ENCODE measurements at places on chromosomes 7 and 10.

DNA sequence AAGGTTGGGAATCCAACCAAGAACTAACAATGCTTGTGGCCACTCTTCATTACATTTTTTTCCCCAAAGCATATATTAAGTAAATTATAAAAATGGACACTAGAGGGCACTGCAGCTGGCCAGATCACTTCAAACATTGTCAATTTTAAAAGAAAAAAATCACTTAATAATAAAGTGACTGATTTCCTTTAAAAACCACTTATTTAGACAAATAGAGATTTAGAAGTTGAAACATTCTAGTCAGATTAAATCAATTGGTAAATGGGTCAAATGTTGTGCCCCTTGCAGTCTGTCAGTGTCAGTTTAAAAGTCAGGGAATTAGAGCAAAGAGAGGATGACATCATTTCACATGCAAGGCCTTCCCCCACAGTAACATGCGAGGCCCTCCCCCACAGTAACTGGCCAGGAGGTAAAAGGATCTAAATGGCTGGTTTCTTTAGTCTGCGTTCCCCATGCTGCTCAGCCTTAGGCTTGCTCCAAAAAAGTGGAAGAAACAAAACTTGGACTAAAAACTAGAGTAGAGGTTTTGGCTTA is 177.9 kb downstream of the SKAP2 start:
- DNase-seq, result peak; percentile 21

DNA sequence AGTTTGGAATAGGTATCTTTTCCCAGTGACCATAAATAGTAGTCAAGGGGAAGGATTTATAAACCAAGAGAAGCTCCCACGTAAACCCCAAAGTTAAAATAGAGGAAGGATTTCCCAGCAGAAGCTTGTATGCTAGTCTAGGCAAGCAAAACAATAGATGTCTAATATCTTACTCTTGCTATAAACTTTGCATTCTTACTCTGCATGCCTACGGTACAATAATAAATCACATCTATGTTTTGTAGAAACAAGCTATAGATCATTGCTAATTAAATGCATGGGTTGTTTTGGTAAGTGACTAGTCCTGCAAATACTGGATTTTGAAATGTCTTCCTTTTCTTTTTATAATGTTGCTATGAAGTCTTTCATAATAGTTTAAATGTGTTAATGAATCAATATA is 585.5 kb downstream of the INHBA start:
- DNase-seq, result no peak

- peak; percentile 46 for DNase-seq
Measured at GRCh38 chr7:80183900-80184685, 49.5 kb downstream of the GNAI1 start.

GRCh38 chr7:137804836-137805235 is 41.9 kb downstream of the DGKI start:
- DNase-seq, result no peak

DNA sequence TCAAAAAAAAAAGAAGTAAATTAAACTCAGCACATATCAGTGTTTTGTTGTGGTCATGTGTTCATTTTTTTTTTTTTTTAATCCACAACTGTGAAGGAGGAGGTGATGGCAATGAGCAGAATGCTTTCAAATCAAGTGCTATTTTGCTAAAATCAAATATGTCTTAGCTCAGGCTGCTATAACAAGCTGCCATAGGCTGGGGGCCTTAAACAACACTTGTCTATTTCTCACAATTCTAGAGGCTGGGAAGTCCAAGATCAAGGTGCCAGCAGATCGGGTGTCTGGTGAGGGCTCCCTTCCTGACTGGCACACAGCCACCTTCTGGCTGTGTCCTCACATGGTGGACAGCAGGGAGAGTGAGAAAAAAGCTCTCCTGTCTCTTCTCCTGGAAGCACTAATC is 203.9 kb downstream of the FAM107B start:
- no peak for DNase-seq

GRCh38 chr7:3605222-3605621 is 304.2 kb downstream of the SDK1 start:
- DNase-seq, result no peak

GRCh38 chr10:25907261-25907660 is 26.8 kb upstream of the MYO3A start:
- DNase-seq, result no peak

- DNase-seq, result no peak
Measured at GRCh38 chr7:126979722-126980121, 273.0 kb downstream of the GRM8 start.

DNA sequence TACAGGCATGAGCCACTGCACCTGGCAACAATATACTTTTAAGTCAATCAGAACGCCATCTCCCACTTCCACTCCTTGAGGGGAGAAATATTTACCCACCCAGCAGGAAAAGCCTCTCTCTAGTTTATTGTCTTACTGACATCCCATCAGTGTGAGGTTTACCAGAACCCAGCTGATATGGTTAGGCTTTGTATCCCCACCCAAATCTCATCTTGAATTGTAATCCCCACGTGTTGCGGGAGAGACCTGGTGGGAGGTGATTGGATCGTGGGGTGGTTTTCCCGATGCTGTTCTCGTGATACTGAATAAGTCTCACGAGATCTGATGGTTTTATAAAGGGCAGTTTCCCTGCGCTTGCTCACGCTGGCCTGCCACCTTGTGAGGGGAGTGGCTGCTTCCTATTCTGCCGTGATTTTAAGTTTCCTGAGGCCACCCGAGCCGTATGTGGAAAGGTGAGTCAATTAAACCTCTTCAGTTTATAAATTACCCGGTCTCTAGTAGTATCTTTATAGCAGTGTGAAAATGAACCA is 37.5 kb upstream of the TPK1 start:
- no peak for DNase-seq

GRCh38 chr10:86829472-86829871 is 73.1 kb downstream of the BMPR1A start:
- no peak for DNase-seq

GRCh38 chr7:101993311-101993710 is 175.9 kb downstream of the CUX1 start:
- DNase-seq, result no peak

DNA sequence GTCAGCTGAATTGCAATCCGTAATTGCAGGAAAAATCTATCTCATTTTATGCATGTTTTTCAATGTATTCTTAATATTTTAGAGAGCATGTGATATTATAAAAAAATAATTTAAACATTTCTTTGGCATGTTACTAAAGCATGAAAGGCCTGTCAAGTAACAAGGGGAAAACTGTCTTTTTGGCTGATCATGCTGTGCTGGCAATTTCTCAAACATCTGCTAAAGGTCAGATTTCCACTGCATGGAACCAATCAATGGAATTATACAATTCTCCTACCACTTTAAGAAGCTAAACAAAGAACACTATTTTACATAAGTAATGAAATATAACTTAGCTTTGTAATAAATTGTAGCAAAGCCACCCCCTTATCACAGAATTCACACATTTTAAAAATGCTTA is 49.4 kb downstream of the JMJD1C start:
- DNase-seq, result no peak

GRCh38 chr7:151919595-151919994 is 36.7 kb upstream of the GALNTL5 start:
- DNase-seq, result no peak

- DNase-seq, result no peak
Measured at GRCh38 chr10:19119191-19119590, 70.6 kb downstream of the MALRD1 start.

- DNase-seq, result no peak
Measured at GRCh38 chr7:135659159-135659846, 3.0 kb upstream of the STMP1 start.

- no peak for DNase-seq
Measured at GRCh38 chr7:138433583-138434443, 26.2 kb upstream of the TRIM24 start.

DNA sequence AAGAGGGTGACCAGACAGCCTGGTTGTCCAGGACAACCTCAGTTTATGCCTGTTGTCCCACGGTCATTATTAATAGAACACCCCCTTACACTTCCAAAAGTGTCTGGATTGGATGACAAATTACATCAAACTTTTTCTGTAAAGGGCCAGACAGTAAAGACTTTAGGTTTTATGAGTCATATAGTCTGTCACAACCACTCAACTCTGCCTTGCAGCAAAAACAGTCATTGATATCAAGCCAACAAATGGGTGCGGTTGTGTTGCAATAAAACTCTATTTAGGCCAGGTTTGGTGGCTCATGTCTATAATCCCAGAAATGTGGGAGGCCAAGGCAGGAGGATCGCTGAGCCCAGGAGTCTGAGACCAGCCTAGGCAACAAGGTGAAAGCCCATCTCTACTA is 66.7 kb upstream of the ATP6V0A4 start:
- DNase-seq, result no peak

- DNase-seq, result no peak
Measured at GRCh38 chr10:43960477-43960876, 311.8 kb upstream of the ZNF32 start.

Data from HCT116 (cell line).